ENCODE measurements at places on chromosomes 16 and 17.

- DNase-seq, result no peak
Measured at GRCh38 chr16:63363738-63364137, 1327.5 kb upstream of the CDH8 start.

- peak; percentile 40 for DNase-seq
Measured at GRCh38 chr16:65521633-65522328, 399.9 kb upstream of the CDH11 start.

DNA sequence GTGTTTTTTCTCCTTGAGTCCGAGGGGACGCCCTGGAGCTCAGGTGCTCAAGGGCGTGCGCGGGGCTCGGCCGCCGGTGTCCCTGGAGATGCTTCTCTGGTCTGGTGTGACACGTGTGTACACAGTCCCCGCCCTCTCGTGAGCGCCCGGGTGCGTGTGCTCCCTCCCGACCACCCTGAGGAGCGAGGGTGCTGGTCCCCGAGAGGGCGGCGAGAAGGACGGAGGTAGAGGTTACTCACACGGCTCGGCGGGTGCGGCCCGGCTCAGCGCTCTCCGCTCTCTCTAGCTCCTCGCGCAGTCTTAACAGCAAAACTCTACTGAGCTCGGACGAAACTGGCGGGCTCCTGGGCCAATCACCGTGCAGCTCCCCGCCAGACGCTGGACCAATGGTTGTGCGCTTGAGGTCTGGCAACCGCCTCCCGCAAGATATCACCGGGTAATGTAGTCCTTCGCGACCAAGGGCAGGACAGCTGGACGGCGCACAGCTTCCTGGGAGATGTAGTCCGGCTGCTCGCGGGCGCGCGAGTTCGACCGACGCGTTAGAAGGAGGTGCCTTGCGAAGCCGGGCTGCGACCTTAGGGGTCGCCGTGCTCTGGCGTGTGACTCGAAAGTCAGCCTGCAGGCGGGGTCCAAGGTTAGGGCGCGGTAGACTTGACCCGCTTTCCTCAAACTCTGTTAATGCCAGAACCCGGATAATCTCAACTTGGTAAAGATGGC, at the start of gene SLC25A19:
TSS of gene SLC25A19 (minus strand) at position 319 of the 717 bp plus-strand sequence. CDS start 2,669 bp downstream, outside the sequence.
- peak; percentile 98 for DNase-seq

- DNase-seq, result no peak
Measured at GRCh38 chr17:41518789-41519449, at the start of gene KRT15. KRT15 (minus strand) TSS chr17:41518890; CDS start chr17:41518827, 63 bp downstream.

DNA sequence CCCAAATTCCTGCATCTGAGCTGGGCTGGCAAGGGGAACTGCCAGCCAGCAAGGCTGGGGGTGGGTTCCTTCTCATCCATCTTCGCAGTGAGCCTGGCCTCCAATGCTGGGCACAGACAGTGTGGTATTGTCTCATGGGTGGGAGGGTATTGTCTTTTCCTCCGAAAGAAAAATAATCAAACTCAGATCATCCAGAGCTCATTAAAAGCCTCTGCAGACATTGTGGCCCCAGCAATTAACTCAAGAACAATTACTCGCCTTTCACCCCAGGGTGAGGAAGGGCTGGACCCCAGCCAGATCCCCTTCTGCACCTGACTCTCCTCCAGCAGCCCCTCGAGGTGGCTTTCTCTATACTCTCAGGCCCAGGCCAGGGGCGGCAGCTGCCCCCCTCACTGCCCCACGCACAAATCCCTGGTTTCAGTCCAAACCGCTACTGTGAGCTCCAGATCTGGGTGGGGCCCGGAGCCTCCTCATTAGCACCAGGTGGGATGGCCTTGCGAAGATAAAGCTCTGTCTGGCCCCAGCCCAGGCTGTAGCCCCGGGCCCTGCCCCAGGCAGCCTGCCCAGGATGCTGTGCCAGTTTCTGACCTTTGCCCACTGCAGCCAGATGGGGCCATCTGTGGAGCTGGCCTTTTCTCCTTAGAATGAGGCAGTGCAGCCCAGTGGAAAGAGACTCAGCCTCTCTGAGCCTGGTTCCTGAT, 2.3 kb upstream of the KRT15 start:
- no peak for DNase-seq

GRCh38 chr17:3704931-3705717, 9.2 kb upstream of the P2RX5 start:
- DNase-seq, result no peak

- no peak for DNase-seq
Measured at GRCh38 chr17:81518785-81519283, 6.2 kb upstream of the ACTG1 start.

GRCh38 chr17:83151056-83151441, 71.6 kb downstream of the METRNL start:
- no peak for DNase-seq

GRCh38 chr17:17890773-17891759, 54.3 kb upstream of the SREBF1 start:
- peak; percentile 68 for DNase-seq

DNA sequence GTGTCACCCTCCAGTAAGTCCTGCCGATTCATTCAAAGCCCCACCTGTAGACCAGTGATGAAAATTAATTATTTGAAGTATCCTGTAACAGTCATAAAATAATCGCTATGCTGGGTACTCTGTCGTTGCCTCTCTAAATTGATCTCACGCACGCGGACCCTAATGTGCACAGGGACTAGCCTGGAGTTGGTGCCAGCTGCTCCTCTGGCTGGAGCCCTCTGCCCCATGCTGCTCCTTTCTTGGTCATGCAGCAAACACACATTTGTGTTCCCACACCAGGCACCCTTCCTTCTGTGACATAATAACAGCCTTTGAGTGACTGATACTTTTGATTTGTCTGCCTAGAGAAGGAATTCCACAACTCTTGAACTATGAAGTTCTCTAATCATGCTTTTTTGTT, 16.0 kb downstream of the RAB11FIP3 start:
- DNase-seq, result no peak

DNA sequence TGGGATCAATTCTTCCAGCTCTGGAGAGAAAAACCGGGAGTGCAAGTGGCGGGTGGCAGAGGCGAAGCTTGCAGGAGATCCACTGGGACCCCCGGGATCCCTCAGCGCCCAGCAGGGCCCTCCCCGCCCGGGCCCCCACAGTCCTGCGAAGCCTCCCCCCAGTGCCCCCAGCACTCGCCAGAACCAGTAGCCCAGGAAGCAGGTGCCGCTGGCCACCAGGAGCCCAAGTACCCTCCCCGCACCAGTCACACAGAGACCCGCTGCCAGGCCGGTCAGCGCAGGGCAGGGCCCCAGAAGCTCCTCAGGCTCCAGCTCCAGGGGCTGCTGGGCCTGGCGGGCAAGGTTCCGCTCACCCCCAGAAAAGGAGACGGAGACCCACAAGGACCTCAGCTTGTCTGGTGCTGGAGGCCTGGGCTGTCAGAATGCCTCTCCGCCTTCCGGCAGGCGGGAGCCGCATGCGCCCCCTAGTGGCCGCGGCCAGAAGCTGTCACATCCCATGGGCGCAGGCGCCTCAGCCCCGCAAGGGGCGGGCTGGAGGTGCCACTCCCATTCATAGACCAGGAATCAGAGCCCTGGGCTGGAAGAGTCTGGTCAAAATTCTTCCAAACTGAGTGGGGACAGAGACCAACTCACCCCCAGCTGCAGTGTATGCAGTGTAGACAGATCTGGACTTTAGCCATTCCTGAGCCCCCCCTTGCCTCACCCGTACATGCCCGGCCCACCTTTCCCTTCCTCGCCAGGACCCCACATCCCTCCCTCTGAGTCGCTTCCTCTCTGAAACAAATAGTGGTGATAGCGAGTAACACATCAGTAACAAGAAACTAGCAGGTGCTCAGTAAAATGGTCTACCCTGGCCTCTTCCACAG, 1002.3 kb downstream of the KCNJ18 start:
- DNase-seq, result no peak

DNA sequence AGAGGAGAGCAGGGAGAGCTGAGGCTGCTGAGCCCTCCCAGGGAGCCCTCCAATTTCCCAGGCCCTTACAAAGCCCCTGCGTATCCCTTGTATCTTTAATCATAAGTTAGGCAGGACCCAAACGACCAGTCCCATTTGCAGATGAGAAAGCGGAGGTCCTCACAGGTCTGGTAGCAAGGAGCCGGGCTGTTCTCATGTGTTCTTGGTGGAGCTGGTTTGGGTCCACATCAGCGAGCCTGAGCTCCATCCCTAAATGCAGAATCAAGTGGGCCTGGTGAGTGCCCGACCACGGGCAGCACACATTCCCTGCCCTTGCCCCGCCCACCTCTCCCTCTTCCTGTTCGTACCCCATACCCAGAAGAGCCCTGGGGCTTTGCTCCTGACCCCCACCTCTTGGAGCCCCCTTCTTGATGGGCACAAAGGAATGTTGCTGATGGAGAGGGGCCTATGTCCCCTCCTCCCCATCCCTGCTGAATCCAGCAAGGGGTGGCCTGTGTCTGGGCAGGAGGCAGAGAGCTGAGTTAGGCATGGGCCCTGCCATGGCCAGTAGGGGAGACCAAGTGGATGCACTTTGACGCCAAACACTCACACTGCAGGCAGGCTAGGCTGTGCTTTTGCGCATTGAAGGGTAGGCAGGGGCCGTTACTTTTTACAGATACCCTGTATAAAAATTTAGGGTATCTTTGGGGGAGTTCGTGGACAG, 18.3 kb upstream of the ADCY7 start:
- DNase-seq, result no peak

- no peak for DNase-seq
Measured at GRCh38 chr17:29179232-29180033, 765 bp downstream of the MYO18A start.

DNA sequence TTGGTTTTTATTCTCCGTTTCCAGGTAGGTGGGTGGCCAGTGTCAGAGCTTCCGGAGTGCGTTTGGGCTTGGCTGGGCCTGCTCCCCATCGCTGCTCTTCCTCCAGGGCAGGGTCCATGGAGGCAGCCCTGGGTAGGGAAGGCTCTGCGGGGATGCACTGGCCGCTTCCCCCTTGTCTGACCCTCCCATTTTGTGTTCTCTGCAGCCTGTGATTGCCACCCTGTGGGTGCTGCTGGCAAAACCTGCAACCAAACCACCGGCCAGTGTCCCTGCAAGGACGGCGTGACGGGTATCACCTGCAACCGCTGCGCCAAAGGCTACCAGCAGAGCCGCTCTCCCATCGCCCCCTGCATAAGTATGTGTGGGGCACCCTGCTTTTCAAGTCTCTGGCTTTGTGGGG, 158.3 kb downstream of the NTN1 start:
- DNase-seq, result no peak

DNA sequence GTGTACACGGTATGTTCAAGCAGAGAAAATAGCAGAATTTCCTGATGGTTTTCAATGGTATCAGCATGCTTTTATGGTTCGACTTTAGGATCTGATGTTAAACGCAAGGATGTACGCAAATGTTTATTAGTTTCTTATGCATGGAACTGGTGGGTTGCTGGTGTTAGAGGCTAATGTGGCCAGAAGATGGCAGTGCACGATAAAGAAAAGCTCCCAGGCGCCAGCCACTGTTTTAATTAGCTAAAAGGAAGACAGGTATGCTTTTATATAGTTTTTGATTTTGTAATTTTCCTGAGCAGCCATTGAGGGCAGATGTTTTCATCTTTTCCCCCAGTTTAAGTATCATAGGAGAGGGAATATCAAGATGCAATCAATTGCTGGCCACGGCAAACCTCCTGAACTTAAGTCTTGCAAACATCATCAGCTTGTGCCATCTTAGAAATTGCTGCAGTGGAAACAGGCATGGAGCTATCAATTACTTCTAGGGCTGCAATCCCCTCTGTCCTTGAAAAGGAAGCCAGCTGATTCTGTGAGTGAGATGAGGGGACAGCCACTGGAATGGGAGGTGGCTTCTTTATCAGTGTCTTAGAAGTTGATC, 648.5 kb upstream of the RBFOX1 start:
- no peak for DNase-seq

GRCh38 chr17:83138820-83139219, 59.4 kb downstream of the METRNL start:
- no peak for DNase-seq

DNA sequence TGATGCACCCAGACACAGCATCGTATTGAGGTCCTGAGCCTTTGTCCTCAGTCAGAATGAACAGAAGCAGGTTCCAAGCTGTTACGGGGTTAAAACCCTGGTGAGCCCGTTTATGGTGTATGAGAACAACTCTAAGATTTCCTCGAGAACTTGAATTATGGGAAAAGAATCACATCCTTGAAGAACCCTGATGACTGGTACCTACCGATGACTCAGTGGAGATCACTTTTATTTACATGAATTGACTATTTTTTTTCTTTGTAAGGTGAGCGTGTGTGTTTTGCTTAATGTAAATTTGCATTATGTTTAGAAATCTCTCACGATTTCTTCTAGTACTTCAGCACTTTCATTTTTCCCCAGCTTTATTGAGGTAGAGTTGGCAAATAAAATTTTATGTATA, 3.3 kb upstream of the KRTAP4-4 start:
- no peak for DNase-seq

DNA sequence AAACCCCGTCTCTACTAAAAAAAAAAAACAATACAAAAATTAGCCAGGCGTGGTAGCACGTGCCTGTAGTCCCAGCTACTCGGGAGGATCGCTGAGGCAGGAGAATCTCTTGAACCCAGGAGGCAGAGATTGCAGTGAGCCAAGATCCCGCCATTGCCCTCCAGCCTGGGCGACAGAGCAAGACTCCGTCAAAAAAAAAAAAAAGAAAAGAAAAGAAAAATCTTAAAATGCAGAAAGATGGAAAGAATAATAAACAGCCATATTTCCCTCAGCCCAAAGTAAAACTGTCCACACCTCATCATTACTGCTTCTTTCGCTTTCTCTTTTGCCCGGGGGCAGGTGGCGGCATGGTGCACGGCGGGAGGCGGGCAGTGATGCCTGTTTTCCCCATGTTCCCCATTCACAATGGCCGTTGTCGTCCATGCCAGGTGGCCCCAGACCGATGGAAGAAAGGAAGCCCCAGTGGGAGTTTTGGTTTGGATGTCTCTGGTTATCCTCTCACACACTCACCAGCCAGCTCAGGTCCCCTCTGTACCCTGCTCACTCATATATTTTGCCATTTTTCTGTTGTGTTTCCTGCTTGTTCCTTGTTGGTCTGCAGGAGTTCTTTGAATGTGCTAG, 37.0 kb upstream of the PEMT start:
- no peak for DNase-seq

DNA sequence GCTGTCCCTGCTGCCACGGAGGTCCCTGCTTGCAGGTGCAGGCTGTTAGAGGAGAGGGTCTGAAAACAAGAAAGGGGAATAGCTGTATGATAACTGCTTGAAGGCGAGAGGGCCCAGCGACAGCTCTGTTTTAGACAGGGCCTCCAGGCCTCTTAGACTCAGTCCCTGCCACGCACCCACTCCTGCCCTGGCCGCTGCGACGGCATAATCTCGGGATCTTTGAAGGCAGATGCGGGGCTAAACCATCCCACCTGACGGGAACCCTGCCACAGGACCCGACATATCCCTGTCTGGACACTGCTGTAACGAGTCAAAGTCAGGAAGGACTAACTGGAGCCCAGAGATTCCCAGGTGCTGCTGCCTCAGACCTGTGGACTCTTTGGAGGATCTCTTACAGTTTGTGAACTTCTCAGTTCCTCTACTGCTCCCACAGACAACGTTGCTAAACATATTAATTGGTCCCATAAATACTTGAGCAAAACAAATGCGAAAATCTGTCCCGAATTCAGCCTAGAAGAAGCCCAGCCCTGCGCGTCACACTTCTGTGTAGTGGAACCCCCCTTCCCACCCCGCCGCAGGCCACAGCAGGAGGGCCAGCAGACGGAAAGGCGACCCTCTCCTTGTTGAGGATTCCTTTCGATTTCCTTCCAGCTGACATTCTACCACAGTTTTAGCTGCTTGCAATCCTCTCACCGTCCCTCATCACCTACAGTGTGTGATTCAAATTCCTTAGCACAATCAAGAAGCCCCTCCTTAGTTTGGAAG, 998 bp upstream of the TMEM11 start:
- DNase-seq, result peak; percentile 22

- no peak for DNase-seq
Measured at GRCh38 chr16:47371271-47372014, 89.4 kb downstream of the ITFG1 start.
